ENCODE measurements at places on chromosomes 7 and 10.

- DNase-seq = peak; percentile 22
- no peak overlapping the region for H3K27ac ChIP-seq
- H3K27me3 ChIP-seq = peaks cover 24% of the 10 kb centered on the region
- peaks cover 17% of the 10 kb centered on the region for H3K4me1 ChIP-seq
- no peak overlapping the region for H3K4me3 ChIP-seq
- no peaks in the 10 kb centered on the region for H3K36me3 ChIP-seq
These were observed 3.2 kb upstream of the FGFR2 start for GRCh38 chr10:121601458-121601857.

DNA sequence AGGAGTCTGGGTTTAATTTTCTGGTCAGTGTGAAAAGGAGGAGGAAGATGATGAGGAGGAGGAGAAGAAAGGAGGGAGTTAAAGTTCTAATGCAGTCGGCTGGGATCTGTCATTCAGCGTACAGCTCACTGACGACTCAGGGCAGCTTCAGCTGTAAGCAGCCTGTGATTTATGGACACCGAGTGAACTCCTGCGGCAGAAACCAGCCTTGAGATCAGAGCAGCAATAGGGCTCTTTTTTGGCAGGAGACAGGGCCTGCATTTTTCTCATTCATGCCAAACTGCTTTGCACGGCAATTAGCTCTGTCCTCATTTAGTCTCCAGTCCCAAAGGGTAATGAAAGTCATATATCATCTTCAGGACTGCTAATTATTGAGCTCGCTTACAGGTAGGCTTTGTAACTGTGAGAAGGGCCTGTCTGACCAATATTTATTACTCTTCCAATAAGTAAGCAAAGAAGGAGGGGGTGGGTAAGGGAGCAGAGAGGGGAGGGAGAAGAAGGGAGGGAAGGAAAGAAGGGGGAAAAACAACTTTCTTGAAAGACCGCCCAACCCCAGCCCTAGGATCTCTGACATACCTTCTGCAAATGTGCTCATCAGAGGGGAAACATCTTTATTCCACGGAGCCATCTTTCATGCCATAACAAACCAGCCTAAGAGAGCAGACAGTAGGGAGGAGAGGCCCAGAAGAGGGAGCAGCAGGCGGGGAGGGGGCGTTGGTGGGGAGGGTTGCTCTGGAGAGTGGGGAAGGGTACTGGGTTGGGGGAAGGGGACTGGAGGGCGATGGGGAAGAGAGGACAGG lies 48.1 kb upstream of the COMTD1 start:
- peaks cover 17% of the 10 kb centered on the region for H3K4me1 ChIP-seq
- peak overlapping the region; percentile 56 for H3K27ac ChIP-seq
- peak; percentile 52 for DNase-seq
- H3K27me3 ChIP-seq = peaks cover 9% of the 10 kb centered on the region

- H3K27me3 ChIP-seq = no peaks in the 10 kb centered on the region
- H3K36me3 ChIP-seq = peaks cover 34% of the 10 kb centered on the region
- peak; percentile 85 for DNase-seq
- H3K4me1 ChIP-seq = peaks cover 42% of the 10 kb centered on the region
- H3K4me3 ChIP-seq = peak overlapping the region; percentile 8
These were observed 21.6 kb upstream of the LIMK1 start for GRCh38 chr7:74061840-74062539.

DNA sequence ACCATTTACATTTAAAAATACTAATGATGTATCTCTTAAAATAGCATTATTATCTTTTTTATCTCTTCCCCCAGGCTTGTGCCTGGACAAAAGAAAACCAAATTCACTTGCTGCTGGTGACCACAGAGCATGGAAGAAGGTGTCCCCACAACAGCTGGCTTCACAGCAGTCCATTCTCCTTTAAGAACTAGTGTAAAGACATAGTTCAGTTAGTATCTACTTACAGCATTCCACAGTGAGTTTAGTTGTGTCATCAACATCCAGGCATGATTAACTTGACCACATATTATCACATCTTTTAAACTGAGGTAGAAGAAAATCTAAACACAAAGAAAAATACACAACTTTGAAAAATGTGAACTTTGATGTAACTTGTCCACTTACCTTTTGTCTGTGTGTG lies 55.0 kb downstream of the LRRC17 start:
- H3K4me1 ChIP-seq = no peaks in the 10 kb centered on the region
- H3K36me3 ChIP-seq = no peaks in the 10 kb centered on the region
- H3K27ac ChIP-seq = no peak overlapping the region
- H3K4me3 ChIP-seq = no peak overlapping the region
- H3K27me3 ChIP-seq = no peaks in the 10 kb centered on the region
- no peak for DNase-seq

GRCh38 chr10:31584876-31585275 lies 265.9 kb downstream of the ZEB1 start:
- H3K4me1 ChIP-seq = peaks cover 19% of the 10 kb centered on the region
- H3K27ac ChIP-seq = no peak overlapping the region
- no peak for DNase-seq
- H3K36me3 ChIP-seq = no peaks in the 10 kb centered on the region
- no peak overlapping the region for H3K4me3 ChIP-seq
- no peaks in the 10 kb centered on the region for H3K27me3 ChIP-seq

- no peak for DNase-seq
- no peaks in the 10 kb centered on the region for H3K4me1 ChIP-seq
- H3K27me3 ChIP-seq = no peaks in the 10 kb centered on the region
- H3K4me3 ChIP-seq = no peak overlapping the region
These were observed 57.0 kb downstream of the STRA8 start for GRCh38 chr7:135290594-135290993.
